ENCODE measurements at places on chromosomes 7 and 10. TPM values are rescaled to one million over a fixed set of nuclear protein-coding genes. Genes with fewer than 3 reads are reported as not detected.

Gene GRID2IP
- total RNA-seq = under 0.01 TPM

Gene IMMP2L
- total RNA-seq = 2.8 TPM

Gene ALOX5
- 4.3 TPM for total RNA-seq

Gene COL26A1
- total RNA-seq = 0.25 TPM

Gene RRP12
- total RNA-seq = 21.7 TPM

Gene CDH23
- 0.13 TPM for total RNA-seq

Gene CYP3A7
- not detected for total RNA-seq

Gene TLX1
- not detected for total RNA-seq

Gene NUDT1
- 12.3 TPM for total RNA-seq

Gene LBX1
- not detected for total RNA-seq

Gene EPDR1
- total RNA-seq = 34.5 TPM

Gene CREB5
- total RNA-seq = 14.7 TPM

Gene HECW1
- 0.38 TPM for total RNA-seq

Gene CCDC172
- total RNA-seq = not detected

Gene HNRNPH3
- total RNA-seq = 20.4 TPM

Gene LAMB4
- not detected for total RNA-seq

Gene MYH16
- 1.1 TPM for total RNA-seq

Gene C10orf105
- total RNA-seq = not detected

Gene HSPA12A
- total RNA-seq = 36.4 TPM

Gene PLAC9
- not detected for total RNA-seq

Gene PNLIP
- not detected for total RNA-seq

Gene EBLN1
- not detected for total RNA-seq

Gene SPDYE8
- total RNA-seq = not detected

Gene ANKRD2
- total RNA-seq = 3.0 TPM

Gene ADGRA1
- total RNA-seq = not detected

Gene DGKB
- total RNA-seq = not detected

Gene SH2D4B
- not detected for total RNA-seq

Gene CHAT
- not detected for total RNA-seq

Gene PNLIPRP3
- total RNA-seq = not detected

Gene ANKRD61
- not detected for total RNA-seq

Gene HMX2
- not detected for total RNA-seq

Gene MRLN
- not detected for total RNA-seq

Measured in mesangial cell (primary cell).